ENCODE measurements at places on chromosomes 7 and 10. TPM values are rescaled to one million over a fixed set of nuclear protein-coding genes. Genes with fewer than 3 reads are reported as not detected.

Gene WDR86
- total RNA-seq = not detected

Gene IFIT5
- total RNA-seq = 11.1 TPM

Gene TRIM56
- total RNA-seq = 25.9 TPM

Gene GNGT1
- 0.91 TPM for total RNA-seq

Gene OPALIN
- not detected for total RNA-seq

DNA sequence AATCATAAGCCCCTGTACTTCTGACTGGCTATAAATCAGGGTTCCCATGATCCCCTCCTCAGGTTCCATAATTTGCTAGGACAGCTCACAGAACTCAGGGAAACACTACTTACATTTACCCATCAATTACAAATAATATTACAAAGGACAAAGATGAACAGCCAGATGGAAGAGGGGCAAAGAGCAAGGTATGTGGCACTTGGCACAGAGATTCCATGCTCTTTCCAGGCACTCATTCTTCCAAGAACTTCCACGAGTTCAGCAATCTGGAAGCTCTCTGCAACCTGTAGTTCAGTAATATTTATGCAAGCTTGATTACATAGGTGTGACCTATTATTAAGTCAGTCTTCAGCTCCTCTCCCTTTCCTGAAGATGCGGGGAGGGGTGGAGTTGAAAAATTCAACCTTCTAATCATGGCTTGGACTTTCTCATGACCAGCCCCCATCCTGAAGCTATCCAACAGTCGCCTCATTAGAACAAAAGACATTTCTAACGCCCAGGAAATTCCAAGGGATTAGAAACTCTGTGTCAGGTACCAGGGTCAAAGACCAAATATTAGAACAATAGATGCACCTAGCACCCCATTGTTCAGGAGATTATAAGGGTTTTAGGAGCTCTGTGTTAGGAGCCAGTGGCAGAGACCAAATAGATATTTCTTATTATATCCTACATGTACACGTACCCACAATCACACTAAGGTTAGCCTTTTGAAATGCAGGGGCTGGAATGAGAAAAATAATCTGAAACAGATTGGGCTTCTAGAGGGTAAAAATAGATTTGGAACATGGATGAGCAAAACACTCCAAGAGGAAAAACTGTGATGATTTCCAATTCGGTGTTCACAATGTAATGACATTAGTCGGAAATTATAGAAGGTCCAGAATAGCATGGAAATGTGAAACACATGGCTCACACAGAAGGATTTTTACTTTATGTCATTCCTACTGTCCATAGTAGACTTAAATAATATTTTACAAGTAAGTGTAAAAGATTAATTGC is 7.0 kb downstream of the ANKMY2 start:
- no peak for DNase-seq

DNA sequence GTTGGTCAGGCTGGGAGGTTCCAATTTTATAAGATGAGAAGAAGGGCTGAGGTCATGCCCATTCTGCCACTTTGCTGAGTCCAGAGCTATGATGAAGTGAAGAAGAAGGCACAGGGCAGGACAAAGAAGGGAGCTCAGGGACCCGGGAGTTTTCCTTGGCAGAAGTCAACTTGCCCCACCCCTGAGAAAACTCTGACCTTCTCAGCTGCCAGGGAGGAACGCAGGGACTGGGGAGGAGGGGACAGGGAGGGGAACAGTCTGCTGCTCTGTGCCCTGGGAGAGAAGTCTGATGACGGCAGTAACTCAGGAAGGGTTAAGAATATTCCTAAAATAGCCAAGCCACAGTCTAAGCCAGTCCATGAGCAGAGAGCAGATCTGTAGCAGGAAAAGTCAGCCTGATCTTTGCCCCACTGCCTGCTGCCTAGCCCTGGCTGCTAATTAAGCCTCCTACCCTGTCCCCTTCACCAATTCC is 11.7 kb downstream of the ADIRF start:
- no peak for DNase-seq

DNA sequence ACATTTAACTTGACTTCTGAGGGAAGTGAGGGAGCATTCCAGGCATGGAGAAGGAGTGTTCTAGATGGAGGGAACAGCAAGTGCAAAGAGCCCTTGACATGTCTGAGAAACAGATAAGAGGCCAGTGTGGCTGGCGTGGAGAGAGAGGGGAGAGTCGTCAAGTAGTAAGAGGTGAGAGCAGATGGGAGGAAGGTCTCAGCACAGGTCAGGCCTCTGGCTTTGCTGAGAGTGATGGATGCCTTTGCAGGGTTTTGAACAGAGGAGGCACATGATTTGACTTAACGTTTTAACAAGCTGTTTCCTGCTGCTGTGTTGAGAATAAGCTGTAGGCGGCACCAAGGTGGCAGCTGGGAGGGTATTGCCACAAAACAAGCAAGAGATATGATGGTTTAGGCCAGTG is 97.2 kb downstream of the KAT6B start:
- DNase-seq = no peak

GRCh38 chr10:31751051-31751737 is 177.4 kb downstream of the ARHGAP12 start:
- DNase-seq = no peak

DNA sequence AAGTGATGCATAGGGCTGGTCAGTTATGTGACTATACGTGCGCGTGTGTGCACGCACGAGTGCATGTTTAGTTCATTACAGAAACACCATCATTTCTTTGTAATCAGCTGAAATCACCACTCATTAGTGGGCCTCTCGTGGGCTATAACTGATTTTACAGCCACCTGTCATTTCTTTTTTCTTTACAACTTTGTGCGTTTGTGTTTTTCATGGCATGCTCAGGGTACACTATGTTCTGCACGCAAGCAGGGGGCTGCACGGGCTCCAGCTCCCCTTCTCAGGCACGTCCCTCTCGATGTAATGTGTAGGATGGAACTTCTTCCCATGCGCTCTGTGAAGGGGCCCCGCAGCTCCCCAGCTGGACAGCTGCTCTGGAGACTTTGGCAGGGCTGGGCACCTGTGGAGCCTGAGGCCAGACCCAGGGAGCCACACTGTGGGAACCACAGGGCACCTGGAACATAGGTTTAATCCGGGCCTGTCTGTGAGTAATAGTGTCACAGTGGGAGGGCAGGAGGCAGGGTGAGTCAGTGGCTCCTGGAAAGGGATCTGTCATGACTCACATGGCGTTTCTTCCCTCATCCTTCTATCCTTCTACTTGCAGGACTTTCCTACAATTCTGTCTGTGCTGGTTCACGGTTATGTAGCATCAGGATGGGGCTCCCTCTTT is 4.9 kb downstream of the GCK start:
- peak; percentile 78 for DNase-seq

DNA sequence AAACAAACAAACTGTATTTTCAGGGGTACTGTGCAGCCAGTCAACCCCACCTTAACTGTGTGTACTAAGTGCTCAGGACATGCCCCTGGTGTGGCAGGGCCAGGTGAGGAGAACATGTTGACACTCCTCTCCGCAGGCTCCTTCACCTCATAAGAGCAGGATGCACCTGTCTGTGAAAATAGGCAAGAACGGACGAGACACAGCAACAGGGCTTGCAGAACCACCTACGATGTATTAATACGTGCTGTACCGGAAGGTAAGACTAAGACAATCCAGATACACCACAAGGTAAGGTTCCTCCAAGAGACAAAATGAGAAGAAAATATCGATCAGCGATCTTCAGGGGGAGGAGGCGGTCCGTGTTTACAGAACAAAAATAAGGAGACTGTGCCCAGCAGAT is 65.8 kb upstream of the CAMK2B start:
- DNase-seq = no peak

GRCh38 chr7:3033136-3033535 is 10.5 kb downstream of the CARD11 start:
- no peak for DNase-seq

DNA sequence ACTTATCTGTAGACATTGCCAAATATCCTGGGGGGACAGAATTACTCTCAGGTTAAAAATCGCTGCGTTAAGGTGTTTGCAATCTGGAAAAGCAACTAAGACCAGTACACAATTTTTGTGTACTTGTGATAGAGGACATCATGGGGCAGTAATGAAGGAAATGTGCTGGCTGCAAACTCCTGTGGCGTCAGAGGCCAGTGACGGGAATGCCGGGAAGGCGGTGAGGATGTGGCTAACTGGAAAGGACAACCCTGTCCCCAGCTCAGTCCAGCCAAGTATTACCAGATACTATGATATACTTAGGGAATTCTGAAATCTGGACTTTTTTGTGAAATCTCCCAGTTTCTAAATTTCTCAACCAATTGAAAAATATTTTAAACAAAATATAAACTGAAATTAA is 103.1 kb upstream of the NANOS1 start:
- no peak for DNase-seq

DNA sequence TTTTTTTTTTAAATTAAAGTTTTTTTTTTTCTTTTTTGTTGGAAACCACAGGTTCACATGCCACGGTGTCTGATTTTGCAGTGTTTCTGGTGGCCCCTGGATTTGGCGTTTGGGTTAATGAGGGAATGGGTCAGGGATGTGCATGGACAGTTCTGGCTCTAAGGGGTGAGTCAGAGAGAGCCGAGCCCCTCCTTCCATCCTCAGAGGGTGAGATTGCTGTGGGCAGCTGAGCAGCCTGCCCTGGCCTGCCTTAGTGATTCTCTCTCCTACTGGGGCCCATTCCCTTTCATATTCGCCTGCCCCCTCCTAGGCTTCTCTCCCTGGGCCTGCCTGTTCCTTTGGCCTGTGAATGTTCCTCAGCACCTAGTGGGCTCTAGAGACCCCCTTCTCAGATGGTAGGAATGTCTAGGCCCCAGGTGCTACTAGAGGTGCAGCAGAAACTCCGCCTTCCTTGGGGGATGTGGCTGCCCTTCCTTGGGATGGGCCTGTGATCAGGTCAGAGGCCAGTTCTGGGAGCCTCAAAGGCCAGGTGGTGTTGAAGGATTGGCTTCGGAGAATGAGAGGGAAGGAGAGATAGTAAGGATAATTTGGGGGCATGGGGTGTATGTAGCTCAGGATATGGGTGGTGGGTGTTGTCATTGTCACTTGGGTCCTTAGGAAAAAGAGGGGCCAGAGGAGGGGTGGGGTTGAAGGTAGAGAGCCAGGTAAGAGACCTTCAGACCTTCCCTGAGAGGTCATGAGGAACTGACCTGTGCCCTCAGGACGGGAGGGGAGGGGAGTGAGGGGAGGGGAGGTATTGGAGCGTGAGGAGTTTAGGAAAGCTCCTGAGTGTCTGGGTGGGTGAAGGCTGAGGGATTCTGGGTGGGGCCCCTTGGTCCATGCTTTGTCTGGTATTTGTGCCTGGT is 19.8 kb downstream of the TSPAN14 start:
- no peak for DNase-seq

DNA sequence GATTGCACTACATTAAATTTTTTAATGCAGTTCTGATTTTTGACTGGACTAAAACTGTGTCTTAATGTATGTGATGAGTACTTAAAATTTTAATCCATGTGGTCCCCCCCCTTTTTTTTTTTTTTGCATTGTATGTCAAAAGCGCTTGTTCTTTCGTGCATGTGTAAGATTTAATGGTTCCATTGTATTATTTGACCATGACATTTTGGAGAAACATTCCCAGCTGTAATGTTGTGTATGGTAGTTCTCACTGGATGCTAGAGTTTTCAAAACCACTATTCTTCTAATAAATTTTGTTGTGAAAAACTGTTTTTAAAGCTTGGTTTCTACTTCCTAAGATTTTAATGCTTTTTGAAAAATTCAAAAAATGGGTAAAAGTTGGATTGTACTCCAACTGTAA is 132.0 kb downstream of the LCOR start:
- no peak for DNase-seq

Data from HCT116 (cell line).